ENCODE measurements at places on chromosomes 11 and 22.

DNA sequence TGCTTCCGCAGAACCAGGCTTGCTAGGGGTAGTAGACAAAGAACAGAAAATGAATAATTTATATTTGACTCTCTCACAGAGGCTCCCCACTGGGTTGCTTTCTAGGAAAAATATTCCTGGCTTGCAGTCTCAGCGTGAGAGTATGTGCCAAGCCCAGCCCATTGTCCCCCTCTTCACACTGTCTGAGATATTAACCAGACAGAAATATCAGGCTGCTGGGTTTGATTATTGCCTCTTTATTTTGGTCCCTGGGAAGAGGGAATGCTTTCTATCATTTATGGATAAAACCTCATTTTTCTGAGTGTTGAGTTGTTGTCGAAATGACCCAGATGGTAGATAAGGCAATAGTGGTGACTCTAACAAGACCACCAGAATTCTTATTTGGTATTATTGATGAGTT is 367.9 kb downstream of the METTL15 start:
- DNase-seq = peak; percentile 58

- peak; percentile 84 for DNase-seq
These were observed 862 bp downstream of the TPP1 start for GRCh38 chr11:6618117-6619003.

- DNase-seq = peak; percentile 64
These were observed at the start of gene NTM for GRCh38 chr11:131370090-131370751. Gene NTM, plus strand, starts transcription at chr11:131370615.

DNA sequence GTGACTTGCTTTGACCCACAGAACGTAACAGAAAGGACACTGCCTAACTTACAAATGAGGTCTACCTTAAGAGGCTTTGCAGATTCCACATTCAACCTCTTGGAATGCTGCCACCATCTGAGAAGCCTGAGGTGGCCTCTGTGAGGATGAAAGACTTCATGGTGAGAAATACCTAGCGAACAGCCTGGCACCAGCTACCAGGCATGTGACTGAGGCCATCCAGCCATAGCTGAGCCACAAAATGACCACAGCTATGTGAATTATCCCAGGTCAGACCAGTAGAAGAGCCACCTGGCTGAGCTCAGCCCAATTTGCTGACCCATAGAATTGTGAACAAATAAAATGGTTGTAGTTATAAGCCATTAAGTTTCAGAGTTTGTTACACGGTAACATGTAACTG is 37.5 kb downstream of the PPARA start:
- no peak for DNase-seq

DNA sequence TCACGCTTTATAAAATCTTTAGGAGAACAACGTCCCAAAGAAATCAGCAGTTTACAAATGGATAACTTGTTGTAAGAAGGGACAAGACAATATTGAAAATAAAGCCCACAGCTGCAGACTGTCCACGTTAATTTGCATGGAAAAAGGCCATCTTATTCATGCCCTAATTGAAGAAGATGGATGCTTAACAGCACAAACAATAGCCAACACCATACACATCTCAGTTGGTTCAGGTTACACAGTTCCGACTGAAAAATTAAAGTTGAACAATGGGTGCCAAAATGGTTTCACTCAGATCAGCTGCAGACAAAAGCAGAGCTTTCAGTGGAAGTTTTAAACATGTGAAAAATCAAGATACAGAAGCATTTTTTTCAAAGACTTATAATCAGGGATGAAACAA is 314.2 kb downstream of the RAB38 start:
- no peak for DNase-seq

GRCh38 chr11:116412118-116412889 is 360.5 kb downstream of the BUD13 start:
- DNase-seq = no peak

Data from fibroblast of skin of back (primary cell).